Renal pelvis (tissue), 12 donors: ENCODE measurements at places on chromosomes 7 and 10. TPM values are rescaled to one million over a fixed set of nuclear protein-coding genes. Genes with fewer than 3 reads are reported as not detected.
A peak's percentile ranks its signal among the peaks of the same experiment; 100 is the strongest.

The CPA2 gene
- polyA plus RNA-seq = 0.33 TPM

The CTAGE4 gene
- 1.7 TPM for polyA plus RNA-seq

The PTPRZ1 gene
- polyA plus RNA-seq = 3.7 TPM

The CASP7 gene
- polyA plus RNA-seq = 26.7 TPM

DNA sequence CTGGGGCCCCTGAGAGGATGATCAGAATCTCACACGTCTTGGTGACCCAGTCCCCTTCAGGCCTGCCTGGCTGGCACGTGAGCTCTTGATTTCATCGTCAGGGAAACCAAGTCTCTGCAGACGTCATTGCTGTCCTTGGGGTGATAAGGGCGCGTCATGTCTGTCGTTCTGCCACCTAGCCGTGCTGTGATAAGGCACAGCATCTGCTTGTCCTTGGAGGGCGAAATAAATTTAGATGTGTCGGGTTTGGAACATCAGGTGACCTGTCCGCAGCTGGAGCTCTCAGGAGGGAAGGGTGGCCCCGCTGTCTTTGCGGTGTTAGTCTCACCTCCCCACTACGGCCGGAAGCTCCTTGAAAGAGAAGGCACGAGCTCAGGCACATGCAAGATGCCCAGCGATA, 129.2 kb downstream of the GRK5 start:
- no peak for DNase-seq

DNA sequence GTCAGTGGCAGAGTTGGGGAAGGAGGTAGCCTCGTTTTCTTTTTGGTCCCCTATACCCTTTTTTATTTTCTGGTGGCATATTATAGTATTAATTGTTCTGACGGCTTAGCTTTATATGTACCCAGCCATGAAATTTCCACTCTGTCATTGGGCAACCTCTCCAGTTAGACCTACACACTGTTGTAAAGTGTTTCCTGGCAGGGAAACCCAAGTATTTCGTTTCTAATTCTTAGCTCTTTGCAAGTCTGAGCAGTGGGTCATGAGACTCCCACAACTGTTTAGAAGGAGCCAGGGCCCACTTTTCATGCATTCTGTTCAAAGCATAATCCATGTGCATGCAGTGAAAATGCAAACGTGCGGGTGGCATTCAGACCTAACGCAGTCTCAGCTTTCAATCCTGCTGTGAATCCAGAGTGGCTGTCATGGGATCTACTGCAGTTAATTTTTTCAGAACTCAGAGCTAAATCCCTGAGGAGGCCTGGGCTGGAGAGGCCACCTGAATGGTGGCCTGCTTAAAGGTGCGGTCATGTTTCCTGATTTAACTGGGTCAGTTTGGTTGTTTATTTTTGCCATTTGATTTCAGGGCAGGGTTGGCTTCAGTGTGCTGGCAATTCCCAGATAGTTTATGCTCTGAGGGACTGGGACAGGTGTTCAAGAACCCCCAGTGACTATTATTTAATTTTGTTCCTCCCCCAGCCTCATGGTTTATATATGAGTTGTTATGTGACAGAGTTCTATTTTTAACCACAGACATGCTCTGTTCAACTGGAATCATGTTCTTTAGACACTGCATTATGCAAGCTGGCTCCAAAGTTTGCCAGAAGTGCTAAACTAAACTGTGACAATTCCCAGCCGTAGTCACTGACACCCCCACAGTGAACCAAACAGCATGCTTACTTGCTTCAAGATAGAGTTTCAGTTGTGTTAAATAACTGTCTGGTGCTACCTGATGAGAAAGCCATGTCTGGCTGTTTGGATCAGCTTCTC, 27.4 kb upstream of the SYPL1 start:
- peak; percentile 65 for DNase-seq

GRCh38 chr7:110766864-110767263, 324.1 kb upstream of the LRRN3 start:
- DNase-seq = peak; percentile 59

GRCh38 chr7:1943933-1944618, 274.0 kb downstream of the ELFN1 start:
- no peak for DNase-seq

- DNase-seq = no peak
These were observed 288.9 kb downstream of the BBS9 start for GRCh38 chr7:33418251-33418701.
